ENCODE measurements at places on chromosomes 13 and 19. TPM values are rescaled to one million over a fixed set of nuclear protein-coding genes. Genes with fewer than 3 reads are reported as not detected.

NALCN gene
- not detected for total RNA-seq

CGB3 gene
- not detected for total RNA-seq

KLK11 gene
- total RNA-seq = not detected

ZIM2 gene
- not detected for total RNA-seq

BRME1 gene
- 1.1 TPM for total RNA-seq

ZNF578 gene
- total RNA-seq = 1.6 TPM

Measured in CD4-positive, alpha-beta T cell (primary cell).